Ascending aorta (tissue), 2 donors: ENCODE measurements at places on chromosomes 4 and X. TPM values are rescaled to one million over a fixed set of nuclear protein-coding genes. Genes with fewer than 3 reads are reported as not detected.
A peak's percentile ranks its signal among the peaks of the same experiment; 100 is the strongest.

DNA sequence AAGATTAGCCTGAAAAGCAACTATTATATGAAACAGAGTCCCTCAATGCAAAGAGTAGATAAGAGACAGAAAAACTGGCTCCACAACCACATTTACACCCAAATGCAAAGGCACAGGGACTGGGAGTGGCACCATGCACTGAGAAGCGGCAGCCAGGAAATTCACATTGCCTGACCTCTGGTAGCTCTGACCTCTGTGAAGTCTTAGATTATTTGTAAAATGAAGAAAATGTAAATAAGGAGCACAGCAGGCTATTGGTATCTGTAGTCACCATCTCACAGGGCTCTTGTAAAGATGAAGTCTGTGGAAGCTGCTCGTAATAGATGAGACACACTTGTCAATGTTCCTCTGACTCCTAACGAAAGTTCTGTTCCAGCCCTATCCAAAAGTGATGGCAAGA lies 69.7 kb downstream of the FAT1 start:
- H3K27ac ChIP-seq: no peak overlapping the region
- H3K36me3 ChIP-seq: no peaks in the 10 kb centered on the region
- H3K4me1 ChIP-seq: peaks cover 9% of the 10 kb centered on the region
- H3K4me3 ChIP-seq: no peak overlapping the region

DNA sequence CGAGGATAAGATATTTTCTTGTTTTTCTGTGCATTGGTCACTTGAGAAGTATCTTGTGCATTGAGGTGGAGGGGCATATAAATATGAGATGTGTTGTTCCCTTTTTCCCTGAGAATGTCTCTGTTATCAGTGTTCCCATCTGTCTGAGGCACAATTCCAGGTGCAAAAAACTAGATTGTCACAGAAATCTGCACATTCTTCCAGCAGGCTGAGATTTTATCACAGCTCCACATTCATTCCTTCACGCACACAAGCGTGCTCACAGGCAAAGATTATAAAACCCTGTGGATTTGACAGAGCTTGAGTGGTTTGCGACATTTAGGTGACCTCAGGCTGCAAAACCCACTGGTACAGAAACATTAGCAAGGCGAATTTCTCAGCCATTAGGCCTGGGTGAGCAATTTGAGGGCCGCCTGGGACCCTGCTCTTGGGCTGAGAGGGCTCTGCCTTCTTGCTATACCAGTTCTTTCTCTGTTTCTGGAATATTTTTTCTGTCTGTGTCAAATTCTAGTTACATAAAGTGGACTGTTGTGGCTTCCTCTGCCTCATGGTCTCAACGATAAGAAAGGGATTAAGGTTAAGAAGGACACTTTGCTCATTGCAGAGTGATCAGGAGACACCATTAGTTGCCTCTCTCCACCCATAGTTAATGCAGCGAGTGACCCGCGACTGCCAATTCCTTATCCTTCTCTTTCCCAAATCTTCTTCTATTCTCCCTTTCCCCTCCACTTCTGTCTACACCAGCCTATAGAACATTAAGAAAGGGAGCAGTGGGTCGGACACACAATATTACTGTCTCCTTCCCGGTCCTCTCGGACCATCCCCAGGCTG lies 86.7 kb upstream of the C1QTNF7 start:
- H3K27ac ChIP-seq: peak overlapping the region; percentile 35
- no peaks in the 10 kb centered on the region for H3K27me3 ChIP-seq
- H3K36me3 ChIP-seq: no peaks in the 10 kb centered on the region
- peaks cover 22% of the 10 kb centered on the region for H3K4me1 ChIP-seq
- peak overlapping the region; percentile 51 for H3K4me3 ChIP-seq
- no peak for DNase-seq

- no peak for DNase-seq
- H3K36me3 ChIP-seq: no peaks in the 10 kb centered on the region
- no peak overlapping the region for H3K27ac ChIP-seq
- no peaks in the 10 kb centered on the region for H3K27me3 ChIP-seq
- H3K4me1 ChIP-seq: peaks cover 17% of the 10 kb centered on the region
- H3K4me3 ChIP-seq: no peak overlapping the region
Observed at GRCh38 chr4:150135134-150135772, 57.0 kb downstream of the DCLK2 start.

DNA sequence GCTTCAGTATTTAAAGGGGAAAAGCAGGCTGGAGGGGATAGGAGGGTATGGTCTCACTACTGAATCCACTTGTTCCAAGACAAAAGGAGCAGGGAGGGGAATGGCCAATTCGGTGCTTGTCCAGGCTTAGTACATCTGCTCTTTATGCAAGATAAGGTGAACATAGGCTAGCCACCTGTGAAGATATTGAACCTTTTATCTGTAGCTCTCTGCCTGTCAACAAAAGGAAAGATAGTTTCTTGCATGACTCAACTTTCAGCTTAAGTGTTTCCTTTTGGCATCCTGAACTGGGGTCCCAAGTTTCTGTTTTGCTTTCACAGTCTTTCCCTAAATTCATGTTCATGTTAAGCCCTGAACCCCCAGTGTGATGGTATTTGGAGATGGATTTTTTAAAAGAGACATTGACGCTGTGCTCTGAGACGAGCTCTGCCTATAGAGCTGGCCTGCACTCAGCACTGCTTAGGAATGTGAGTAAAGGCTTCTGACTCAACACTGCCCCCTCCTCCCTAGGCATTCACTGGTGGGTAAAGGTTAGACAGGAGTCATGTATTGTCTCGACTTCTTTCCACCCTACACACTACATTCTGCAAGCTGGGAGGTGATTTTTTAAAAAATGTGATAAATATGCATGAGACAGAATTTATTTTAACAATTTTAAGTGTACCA lies 28.2 kb downstream of the FAM149A start:
- DNase-seq: no peak
- H3K4me3 ChIP-seq: no peak overlapping the region
- no peaks in the 10 kb centered on the region for H3K4me1 ChIP-seq
- no peak overlapping the region for H3K27ac ChIP-seq
- H3K27me3 ChIP-seq: no peaks in the 10 kb centered on the region

SLC34A2 gene
- total RNA-seq: not detected

- H3K27me3 ChIP-seq: no peaks in the 10 kb centered on the region
- H3K27ac ChIP-seq: no peak overlapping the region
- H3K4me3 ChIP-seq: no peak overlapping the region
- H3K36me3 ChIP-seq: no peaks in the 10 kb centered on the region
Observed at GRCh38 chr4:31422006-31422405, 701.8 kb downstream of the PCDH7 start.

SLC2A9 gene
- total RNA-seq: 6.2 TPM

DNA sequence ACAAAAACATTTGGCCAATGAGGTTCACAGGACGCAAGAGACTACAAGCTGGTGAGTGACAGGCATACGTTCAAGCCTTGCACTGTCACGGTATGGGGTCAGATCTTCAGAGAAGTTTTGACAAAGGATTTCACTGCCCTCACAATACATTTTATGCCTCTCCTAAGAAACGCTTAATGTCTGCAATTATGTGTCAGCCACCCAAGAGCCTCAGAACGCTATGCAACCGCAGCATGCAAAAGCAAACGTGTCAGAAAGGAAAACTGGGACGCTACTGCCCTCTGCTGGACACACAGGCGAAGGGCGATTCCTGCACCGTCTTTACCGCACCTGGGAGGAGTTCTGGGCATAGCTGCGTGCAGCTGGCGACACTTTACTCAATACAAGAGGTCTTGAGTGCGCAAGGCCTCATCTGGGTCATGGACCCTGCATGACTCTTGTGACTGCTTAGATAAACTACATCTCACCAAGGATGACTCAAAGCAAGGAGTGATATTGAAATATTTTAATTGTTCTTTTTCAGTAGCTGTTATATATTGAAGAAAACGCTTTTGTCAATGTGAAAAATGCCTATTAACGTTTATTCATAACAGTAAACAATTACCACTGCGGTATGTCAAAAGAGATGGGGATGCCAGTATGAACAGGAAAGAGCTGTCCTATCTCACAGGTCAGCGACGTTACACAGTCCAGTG lies 147.6 kb upstream of the FRG1 start:
- DNase-seq: peak; percentile 68
- no peaks in the 10 kb centered on the region for H3K27me3 ChIP-seq
- no peak overlapping the region for H3K27ac ChIP-seq
- no peaks in the 10 kb centered on the region for H3K36me3 ChIP-seq
- H3K4me1 ChIP-seq: no peaks in the 10 kb centered on the region
- no peak overlapping the region for H3K4me3 ChIP-seq

ZNF157 gene
- total RNA-seq: not detected

ZIC3 gene
- not detected for total RNA-seq

NAP1L2 gene
- total RNA-seq: 0.11 TPM

RASGEF1B gene
- total RNA-seq: 8.4 TPM

KLHL2 gene
- 0.96 TPM for total RNA-seq

DNA sequence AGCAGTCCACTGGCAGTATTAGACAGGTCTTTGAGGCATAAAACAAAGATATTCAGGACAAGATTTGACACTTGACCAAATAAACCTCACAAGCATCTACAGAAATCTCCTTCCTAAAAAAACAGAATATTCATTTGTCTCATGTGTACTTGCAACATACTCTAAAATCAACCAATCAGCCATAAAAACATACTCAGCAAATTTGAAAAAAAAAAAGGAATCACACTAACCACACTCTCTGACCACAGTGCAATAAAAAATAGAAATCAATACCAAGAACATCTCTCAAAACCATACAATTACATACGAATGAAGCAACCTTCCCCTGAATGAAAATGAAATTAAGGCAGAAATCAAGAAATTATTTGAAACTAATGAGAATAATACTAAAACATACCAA lies 591.3 kb downstream of the FAM133A start:
- no peak for DNase-seq
- H3K27ac ChIP-seq: no peak overlapping the region
- no peaks in the 10 kb centered on the region for H3K27me3 ChIP-seq
- H3K4me3 ChIP-seq: no peak overlapping the region
- H3K4me1 ChIP-seq: no peaks in the 10 kb centered on the region

XG gene
- total RNA-seq: 1.3 TPM

PNMA3 gene
- total RNA-seq: not detected

GRCh38 chr4:121952290-121952689 lies 430 bp upstream of the TRPC3 start:
- DNase-seq: no peak
- H3K4me1 ChIP-seq: no peaks in the 10 kb centered on the region
- H3K36me3 ChIP-seq: no peaks in the 10 kb centered on the region
- no peaks in the 10 kb centered on the region for H3K27me3 ChIP-seq

RNF175 gene
- total RNA-seq: not detected

GRCh38 chr4:113433536-113434246 lies 327.8 kb downstream of the CAMK2D start:
- peaks cover 8% of the 10 kb centered on the region for H3K4me1 ChIP-seq
- H3K36me3 ChIP-seq: no peaks in the 10 kb centered on the region
- no peak overlapping the region for H3K4me3 ChIP-seq
- no peaks in the 10 kb centered on the region for H3K27me3 ChIP-seq
- H3K27ac ChIP-seq: peak overlapping the region; percentile 29
